HL-60 (cell line): ENCODE measurements at places on chromosomes 6 and 20.
A peak's percentile ranks its signal among the peaks of the same experiment; 100 is the strongest.

DNA sequence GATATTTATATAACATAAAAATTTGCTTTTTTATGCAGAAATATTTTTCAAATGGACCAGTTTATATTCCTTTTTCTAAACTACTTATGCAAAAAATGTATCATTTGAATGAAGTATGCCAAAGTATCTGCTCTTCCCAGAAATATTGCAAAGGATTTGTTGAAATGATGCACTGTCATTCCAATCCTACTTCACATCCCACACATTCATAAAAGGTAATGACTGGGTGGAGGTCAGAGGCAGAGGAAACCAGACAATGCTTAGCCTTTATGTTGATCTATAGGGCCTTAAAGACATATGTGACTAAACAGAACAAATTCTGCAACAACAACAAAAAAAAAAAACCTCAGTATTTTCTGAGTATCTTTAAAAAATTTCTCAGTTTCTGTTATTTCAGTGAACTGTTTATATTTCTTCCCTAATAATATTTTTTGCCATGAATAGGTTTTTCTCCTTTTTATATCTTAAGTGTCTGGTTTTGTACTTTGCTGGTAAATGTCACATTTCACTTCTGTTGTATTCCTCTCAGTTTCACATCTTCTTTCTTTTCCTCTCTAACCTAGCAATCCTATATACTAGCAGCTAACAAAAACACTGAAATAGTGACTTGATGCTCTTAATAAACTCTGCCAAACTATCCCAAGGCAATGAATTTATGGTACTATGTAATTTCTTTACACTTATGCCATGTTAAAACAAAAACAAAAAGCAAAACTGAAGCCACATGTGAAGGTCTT lies 374.1 kb downstream of the BCKDHB start:
- no peak for DNase-seq

DNA sequence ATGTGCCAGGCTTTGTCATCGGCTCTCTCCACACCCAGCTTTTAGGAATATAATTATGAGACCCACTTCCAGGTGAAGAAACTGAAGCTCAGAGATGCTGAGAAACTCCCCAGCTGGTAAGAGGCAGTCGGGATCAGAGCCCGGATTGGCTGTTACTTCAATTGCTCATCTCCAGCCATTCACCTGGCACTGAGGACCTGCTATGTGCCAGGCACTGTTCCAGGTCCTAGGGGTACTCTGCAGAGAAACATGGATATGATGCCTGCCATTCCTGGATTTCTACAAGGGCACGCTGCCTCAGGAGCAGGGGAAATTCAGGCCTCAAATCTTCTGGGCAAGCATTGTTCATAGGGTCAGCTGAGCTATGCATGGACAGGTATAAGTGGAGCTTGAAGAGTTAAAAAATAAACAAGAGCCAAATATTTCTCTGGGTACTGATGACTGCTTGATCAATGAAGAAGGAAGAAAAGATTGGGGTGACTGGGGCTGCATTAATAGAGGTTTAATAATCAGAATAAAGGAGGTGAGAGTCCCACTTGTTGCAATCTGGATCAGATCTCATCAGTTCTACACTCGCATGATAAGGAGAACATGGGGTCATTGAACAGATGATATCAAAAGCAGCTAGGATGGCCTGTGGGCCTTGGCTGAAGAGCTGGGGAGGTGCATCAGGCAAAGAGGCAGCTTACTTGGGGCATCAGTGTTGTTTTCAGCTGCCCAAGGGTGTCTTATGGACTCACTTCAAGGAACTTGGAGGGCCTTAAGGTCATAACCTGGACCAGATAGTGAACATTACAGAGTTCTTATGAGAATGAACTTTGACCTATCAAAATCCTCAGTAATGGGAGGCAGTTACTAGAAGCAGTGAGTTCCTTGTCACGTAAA lies 80.9 kb upstream of the TOX2 start:
- DNase-seq = no peak

DNA sequence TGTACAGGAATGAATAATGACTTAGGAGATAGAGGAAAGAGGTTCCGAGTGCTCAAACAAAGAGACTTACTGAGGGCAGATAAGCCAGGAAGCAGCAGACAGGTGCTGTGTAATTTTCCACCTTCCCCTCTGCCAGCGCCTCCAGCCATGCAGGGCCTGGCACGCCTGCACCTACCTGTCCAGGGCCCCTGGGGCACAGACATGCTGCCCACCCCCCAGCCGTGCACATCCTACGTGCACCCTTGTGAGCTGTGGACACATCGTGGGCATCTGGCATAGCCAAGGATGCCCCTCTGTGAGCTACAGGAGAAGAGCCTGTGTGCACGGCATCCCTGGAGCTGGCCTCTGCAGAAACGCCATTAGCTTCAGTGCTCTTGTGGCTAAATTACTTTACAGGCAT lies 7.1 kb upstream of the SMOC2 start:
- no peak for DNase-seq

DNA sequence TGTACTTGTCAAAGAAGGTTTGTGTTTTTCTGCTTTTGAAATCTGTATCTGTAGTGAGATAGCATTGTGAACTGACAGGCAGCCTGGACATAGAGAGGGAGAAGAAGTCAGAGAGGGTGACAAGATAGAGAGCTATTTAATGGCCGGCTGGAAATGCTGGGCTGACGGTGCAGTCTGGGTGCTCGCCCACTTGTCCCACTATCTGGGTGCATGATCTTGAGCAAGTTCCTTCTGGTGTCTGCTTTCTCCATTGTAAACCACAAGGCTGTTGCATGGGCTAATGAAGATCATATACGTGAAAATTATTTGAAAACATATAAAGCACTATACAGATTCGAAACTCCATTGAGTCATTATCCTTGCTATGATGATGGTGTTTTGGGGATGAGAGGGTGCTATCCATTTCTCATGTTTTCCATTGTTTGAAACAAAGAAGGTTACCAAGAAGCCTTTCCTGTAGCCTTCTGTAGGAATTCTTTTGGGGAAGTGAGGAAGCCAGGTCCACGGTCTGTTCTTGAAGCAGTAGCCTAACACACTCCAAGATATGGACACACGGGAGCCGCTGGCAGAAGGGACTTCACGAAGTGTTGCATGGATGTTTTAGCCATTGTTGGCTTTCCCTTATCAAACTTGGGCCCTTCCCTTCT lies 18.4 kb downstream of the CD83 start:
- DNase-seq = peak; percentile 82

DNA sequence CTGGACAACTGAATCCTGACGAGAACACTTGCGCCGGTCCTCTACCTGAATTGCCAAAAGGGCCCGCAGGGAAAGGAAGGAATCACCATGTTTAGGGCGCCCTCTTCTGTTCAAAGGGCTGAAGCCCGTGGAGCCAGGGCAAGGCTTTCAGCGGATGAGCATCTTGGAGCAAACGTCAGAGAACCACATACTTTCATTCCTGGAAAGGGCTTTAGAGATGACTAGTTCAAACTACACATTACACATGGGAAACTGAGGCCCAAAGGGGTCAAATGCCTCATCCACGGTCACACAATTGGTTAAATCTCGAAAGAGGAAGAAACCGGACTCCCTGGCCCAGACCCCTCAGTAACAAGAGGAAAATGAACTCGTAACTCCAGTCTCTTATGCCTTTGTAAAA lies 11.5 kb upstream of the ZNF133 start:
- no peak for DNase-seq

GRCh38 chr6:170132561-170132991 lies 158.3 kb downstream of the DLL1 start:
- no peak for DNase-seq

GRCh38 chr6:82033631-82034211 lies 213.8 kb downstream of the IBTK start:
- DNase-seq = no peak

DNA sequence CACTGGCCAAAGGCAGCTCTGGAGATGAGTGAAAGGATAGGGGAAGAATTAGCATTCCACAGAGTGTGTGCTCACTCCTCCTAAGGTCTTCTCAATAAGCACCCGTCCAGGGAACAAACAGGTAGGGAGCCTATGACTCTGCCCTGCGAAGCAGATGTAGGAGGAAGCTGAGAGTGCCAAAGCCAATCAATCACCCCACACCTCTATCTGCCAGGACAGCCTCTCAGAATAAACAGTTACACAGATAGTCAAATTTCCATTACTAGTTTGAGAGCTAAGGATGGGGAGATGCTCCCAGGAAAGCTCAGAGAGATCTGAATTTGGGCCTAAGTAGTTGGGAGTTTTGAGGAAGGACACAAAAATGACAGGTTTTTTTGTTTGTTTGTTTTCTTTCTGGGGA lies 40.5 kb upstream of the SLA2 start:
- DNase-seq = no peak

DNA sequence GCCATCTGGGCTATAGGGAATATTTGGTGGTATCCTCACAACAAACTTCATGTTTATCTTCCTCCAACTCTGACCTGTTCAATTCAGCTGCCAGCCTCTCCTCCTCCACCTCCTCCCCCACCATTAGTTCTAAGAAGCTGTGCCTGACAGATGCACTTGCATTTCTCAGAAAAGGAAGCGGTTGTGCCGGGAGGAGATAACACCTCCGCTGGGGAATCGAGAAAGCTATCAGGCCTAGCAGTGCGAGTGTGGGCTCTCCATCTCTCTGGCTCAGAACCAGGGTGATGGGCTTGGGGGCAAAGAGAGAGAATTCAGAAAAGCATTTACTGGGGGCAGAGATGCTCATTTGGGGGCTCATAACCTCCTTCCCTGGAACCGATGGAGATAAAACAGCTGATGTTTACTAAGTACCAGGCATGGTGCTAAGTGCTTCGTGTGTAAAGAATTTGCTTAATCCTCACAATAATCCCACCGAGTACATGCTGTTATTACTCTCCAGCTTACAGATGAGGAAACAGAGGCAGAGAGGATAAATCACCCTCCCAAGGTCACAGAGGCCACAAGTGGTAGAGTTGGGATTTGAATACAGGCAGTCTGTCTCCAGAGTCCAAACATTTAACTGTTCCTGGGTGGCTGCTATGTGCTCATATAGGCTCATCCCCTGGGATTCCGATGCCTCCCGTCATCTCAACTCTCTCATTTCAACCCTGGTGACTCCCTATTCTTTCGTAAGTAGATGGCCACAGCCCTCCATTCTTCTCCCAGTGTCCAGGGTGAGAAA lies 38.3 kb downstream of the COX4I2 start:
- DNase-seq = peak; percentile 52

DNA sequence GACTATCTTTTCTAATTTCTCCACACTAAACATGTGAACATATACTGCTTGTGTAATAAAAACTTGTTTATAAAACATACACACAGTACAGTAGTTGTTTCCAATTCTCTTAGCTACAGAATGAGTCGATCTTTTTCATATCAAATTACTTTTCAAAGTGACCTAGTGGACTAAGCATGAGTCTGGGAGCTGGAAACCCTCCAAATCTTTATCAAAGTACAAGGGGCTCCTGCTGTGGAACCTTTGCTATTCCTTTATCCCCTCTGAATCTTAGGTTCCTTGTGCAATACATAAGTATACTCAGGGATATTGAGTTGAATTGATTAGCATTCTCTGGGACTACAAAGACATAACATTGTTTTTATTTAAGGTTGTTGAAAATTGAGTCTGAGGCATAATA lies 48.7 kb upstream of the TAB2 start:
- no peak for DNase-seq

DNA sequence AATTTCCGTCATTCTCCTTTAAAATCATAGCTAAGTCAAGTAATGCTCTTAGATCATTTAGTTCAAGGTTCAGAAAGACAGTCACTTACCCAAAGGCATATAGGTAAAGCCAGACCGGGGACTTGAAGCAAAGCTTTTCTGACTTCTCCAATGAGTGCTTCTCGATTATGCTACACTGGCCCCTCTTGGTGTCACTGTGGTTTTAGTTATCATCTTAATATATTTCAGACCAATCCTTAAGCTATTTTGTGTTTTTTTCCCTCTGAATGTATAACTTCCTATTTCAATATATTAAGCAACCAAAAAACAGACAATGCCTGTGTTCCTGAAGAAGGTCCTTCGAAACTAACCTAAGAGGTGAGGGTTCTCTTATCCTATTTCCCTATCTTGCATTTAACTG lies 3.9 kb downstream of the PRDM1 start:
- DNase-seq = peak; percentile 58

DNA sequence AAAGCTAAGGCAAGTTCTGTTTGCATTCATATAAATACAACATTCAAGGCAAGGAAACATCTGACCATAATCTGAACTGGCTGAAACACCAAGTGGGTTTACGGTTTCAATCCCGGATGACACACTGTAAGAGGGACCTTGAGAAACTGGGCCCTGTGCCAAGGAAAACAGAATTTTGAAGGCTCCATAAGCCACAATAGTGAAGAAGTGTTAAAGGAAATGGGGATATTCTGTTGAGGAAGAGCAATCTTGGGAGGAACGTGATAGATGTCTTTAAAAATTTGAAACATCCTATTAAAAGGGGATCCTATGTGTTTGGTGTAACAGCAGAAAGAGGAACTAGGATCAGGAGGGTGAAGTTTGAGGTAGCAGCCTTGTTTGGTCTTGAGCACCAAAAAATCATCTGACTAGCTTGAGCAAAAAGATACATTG lies 82.4 kb upstream of the TAB2 start:
- DNase-seq = peak; percentile 57

- no peak for DNase-seq
Observed at GRCh38 chr6:35476004-35476403, 7.8 kb downstream of the RPL10A start.
